ENCODE measurements at places on chromosomes 1 and 21.

DNA sequence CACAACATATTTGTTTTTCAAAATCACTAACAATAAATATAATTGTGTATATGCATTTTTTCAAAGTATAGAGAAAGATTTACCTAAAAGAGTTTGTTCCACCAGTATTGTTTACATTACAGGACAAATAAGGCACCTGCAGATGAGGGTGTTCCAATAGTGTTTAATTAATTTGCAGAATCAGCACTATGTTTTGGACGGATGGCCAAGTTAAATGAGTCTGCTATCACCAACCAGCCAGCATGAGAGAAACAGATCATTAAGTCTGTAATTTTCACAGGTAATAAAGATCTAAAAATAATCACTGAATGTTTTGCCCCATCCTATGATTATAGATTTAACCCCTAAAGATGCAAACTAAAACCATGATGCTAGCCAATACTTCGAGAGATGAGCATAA lies 2247.0 kb downstream of the NCAM2 start:
- no peak for DNase-seq

GRCh38 chr1:240591564-240591963 lies 20.4 kb downstream of the GREM2 start:
- DNase-seq: no peak

GRCh38 chr1:17030206-17030605 lies 18.5 kb upstream of the ATP13A2 start:
- no peak for DNase-seq

GRCh38 chr1:149936992-149937705 lies 470 bp upstream of the MTMR11 start:
- no peak for DNase-seq

DNA sequence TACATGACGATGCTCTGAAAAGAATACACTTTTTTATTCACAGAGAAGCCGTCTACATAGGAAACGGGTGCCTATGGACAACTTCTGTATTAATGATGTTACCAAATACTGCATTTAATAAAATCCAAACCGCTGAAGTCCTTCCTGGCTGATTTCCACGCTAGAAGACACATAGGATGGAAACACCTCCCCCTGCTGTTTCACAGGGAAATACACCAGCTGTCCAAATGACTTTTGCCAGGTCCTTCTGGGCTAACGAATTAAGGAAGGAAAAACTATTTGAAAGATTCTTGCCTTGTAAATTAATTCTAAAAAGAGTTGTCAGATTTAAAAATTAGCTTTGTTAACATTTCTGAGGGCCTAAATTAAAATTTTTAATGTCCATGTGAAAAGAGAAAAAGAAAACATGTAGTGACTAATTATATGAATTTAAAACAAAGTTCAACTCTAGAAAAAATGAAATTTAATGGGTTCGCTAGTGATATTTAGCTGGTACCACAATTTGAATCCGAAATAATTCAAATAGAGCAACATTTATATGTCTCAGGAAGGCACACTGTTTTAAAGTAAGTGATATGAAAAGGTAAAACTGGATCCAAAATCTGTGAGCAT lies 146.0 kb downstream of the RERE start:
- peak; percentile 45 for DNase-seq

DNA sequence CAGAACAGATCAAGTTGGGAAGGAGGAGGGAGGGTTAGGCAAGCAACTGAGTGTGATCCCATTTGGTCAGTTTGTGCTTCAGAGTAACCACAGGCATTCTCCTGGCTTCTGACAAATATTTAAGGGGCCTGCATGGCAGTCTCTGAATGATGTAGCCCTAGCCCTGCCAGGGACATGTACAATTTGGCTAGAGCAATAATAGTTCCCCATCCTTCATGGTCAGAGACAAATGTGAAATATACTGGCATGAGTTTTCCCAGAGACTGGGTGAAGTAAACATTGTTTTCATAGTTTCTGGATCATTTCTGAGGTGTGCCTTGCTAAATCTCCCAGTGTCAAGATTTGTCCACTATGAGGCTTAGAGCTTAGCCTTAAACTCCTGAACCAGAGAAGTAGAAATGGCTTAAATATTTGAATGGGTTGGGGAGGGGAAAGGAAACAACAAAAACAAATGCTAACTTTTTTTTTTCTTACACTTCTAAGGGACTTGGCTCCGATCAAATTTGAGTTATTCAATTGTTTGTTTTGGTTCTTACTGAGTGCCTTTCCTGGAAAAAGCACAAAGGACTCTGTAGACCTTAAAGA lies 42.0 kb upstream of the UBE2U start:
- no peak for DNase-seq

- DNase-seq: no peak
Measured at GRCh38 chr1:23444596-23445390, 20.2 kb upstream of the TCEA3 start.

- no peak for DNase-seq
Measured at GRCh38 chr1:223249854-223250631, 107.0 kb upstream of the TLR5 start.

DNA sequence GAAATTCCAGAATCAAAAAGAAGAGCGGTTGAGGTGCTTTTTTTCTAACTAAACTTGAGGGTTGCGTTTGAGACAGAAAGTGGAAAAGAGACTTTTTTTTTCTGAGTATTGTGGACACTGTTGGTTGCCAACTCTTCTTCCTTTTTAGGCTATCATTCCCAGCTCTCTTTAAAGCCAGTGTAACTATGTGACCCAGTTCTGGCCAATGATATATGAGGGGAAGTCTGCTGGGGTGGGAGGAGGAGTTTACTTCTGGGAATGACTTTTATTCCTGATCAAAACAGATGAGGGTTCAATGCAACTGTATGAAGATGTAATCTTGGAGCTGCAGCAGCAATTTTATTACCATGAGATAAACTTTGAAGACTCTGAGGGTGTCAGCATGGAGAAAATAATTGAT lies 17.3 kb upstream of the NMNAT2 start:
- no peak for DNase-seq

DNA sequence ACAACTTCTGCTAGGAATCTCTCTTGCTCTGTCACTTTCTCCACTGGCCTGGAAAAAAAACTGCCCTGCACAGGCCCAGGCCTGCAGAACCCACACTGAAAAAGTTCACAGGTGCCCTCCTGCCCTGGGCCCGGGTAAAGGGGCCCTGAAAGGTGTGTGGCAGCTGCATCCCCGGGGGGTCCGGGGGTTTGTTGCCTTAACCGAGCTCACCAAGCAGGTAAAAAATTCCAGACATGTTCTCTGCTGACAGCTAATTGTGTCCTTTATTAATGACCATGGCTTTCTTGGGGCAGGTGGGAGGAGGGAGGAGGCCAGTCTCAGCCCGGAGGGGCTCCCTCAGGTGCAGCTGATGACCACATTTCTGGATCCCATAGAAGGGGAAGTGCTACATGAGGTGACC lies 122.9 kb downstream of the LACTBL1 start:
- DNase-seq: no peak

DNA sequence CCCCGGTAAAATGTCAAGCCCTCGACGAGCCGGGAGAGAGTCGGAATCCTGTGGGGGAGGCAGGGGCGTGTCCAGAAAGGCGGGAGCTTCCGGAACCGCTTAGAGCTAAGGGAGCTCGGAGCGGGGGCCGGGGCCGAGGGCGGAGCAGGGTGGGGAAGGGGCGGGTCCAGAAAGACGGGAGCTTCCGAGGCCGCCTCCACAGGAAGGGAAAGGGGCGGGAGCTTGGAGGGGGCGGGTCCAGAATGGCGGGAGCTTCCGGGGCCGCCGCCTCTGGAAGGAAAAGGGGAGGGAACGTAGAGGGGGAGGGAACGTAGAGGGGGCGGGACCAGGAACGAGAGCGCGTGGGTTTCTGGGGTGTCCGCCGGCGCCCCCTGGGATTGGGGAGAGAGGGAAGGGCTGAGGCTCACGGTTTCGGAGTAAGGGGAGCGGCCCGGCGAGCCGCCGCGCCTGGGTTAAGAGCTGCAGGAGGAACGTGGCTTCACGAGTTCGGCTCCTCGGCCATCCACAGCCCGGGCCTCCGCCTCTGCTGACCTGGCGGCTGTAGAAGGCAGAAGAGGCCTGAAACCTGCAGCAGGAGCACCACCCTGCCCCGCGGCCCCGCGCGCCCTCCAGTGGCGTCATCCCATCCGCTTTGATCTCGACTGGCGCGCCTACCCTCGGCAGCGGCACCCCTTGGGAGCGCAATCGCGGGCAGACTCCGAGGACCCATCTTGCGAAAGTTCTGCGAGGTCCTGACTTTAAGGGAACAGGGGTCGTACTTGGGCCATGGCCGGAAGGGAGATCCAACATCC lies 23.0 kb upstream of the HPDL start:
- peak; percentile 98 for DNase-seq

DNA sequence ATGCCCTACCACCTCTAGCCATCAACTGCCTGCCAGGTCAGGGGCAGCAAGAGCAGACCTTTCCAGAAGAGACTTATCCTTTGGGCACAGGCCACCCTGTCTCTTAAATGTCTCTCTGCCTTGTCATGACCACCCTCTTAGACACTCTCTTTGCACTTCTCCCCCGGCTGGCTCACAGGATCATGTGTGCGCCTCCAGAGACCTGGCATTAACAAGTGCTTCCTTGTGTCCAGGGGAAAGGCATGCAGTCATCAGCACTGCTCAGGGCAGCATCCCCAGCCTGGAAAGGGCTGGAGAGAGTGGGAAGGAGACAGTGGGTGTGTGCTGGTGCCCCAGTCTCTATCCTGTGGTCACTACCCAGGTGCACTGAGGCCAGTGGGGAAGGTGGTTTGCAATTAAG lies 85.2 kb upstream of the TLR5 start:
- DNase-seq: no peak

- no peak for DNase-seq
Measured at GRCh38 chr1:241323514-241324195, 33.4 kb downstream of the RGS7 start.

- DNase-seq: no peak
Measured at GRCh38 chr1:201715351-201715750, 113.6 kb upstream of the IPO9 start.

DNA sequence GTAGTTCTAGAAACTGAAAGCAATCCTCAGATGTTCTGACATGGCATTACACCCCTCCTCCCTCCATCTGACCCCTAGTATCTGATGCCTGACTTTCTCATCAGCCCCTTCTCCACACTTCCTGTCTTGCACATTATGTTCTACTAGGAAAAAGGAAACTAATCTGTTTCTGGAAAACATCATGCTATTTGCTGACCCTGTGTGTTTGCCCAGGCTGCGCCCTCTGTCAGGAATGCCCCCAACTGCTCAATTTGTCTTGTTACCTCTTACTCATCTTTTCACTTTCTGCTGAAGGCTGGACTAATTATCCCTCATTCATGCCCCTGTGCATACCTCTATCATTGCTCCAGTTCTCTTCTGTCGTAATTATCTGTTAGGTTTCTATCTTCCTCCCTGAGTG lies 37.5 kb upstream of the DAB1 start:
- DNase-seq: no peak

DNA sequence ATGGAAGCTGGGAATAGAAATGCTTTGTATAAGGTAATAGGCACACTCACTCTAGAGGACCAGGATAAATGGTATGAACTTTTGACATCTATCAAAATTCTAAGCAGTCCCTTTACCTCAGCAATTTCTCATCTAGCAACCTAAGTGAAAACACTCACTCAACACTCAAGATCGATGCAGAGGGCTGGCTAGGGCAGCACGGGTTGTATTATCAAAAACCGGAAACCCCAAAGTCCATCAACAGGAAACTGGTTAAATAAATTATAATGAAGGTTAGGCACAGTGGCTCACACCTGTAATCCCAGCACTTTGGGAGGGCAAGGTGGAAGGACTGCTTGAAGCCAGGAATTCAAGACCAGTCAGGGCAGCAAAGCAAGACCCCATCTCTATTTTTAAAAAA lies 9.4 kb downstream of the USP48 start:
- peak; percentile 36 for DNase-seq

DNA sequence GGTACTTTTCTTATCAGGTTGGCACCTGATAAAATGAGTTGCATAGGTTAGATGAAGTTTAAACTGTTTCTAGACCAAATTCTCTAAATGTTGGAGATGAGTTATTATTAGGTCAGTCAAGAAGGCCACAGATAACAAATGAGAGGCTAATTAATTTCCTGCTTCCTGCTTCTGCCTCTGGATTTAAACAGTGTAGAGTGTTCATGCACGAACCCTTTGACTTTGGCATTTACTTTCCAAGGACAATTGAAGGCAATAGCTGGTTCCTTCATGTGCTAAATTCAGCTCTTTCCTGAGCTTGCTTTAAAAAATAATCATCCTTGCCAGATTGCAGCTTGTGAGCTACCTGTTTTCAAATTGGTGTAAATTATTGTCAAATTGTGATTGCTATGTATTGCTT lies 80.6 kb downstream of the RASAL2 start:
- no peak for DNase-seq

DNA sequence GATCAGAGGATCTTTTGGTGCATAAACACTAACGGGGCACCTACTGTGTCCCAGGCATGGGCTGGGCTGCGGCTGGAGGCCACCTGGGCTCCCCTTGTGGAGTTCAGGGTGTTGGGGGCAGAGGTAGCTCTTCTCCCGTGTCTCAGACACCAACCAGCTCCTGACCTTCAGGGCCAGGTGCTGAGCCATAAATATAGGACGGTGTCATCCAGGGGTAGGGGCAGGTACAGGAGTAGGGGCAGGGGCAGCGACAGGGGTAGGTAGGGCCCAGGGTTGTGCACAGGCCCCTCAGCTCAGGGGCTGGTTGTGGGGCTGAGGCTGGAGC lies 18.0 kb upstream of the LRRC3 start:
- no peak for DNase-seq

- DNase-seq: peak; percentile 34
Measured at GRCh38 chr1:220770245-220770913, 16.3 kb upstream of the MTARC1 start.

- peak; percentile 82 for DNase-seq
Measured at GRCh38 chr1:234611225-234611846, 1.4 kb upstream of the IRF2BP2 start.

GRCh38 chr1:208121813-208122364 lies 122.3 kb downstream of the PLXNA2 start:
- DNase-seq: no peak

GRCh38 chr1:41437011-41437355 lies 47.5 kb downstream of the EDN2 start:
- DNase-seq: no peak

GRCh38 chr1:159804924-159805323 lies 2.8 kb downstream of the FCRL6 start:
- no peak for DNase-seq
